ENCODE measurements at places on chromosomes 12 and 14. TPM values are rescaled to one million over a fixed set of nuclear protein-coding genes. Genes with fewer than 3 reads are reported as not detected.

DNA sequence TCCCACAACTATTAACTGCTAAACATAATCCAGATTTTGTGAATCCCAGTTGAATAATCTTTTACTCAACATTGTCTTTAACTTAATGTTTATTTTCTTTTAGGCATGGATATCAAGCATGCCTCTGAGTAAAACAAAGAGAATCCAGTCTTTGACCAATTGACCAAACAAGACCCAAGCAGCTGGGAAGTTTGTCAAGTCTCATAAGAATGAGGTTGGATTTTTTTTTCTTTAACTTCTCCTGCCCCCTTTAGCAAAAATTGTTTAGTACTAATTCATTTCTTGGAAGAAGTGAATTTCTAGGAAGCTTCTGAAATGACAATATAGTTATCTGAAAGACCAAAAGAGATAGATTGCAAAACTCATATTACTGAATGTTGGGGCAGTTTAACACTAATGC lies 89.9 kb downstream of the OTOGL start:
- DNase-seq: no peak
- no peak overlapping the region for H3K4me3 ChIP-seq
- H3K4me1 ChIP-seq: no peaks in the 10 kb centered on the region
- no peak overlapping the region for H3K27ac ChIP-seq

DNA sequence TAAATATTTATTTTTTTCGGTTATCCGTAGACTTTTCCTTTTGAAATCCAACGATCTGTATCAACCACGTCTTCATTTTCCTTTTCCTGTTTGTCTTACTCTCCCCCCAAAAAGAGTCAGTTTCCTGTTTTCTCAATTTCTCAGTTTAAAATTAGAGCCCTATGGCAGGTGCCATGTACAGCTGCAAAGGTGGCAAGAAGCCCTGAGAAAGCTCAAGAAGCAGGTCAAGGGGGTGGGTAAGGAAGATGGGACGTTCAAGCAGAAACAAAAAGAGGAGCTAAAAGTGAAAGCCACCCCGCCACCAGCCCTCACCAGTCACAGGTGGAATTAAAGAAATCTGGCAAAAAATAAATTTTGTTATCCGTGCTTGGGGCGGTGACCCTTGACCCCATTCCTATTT lies 26.7 kb downstream of the SLC35E3 start:
- H3K4me1 ChIP-seq: no peaks in the 10 kb centered on the region
- no peak overlapping the region for H3K4me3 ChIP-seq
- DNase-seq: no peak
- H3K27ac ChIP-seq: no peak overlapping the region
- H3K36me3 ChIP-seq: no peaks in the 10 kb centered on the region

DNA sequence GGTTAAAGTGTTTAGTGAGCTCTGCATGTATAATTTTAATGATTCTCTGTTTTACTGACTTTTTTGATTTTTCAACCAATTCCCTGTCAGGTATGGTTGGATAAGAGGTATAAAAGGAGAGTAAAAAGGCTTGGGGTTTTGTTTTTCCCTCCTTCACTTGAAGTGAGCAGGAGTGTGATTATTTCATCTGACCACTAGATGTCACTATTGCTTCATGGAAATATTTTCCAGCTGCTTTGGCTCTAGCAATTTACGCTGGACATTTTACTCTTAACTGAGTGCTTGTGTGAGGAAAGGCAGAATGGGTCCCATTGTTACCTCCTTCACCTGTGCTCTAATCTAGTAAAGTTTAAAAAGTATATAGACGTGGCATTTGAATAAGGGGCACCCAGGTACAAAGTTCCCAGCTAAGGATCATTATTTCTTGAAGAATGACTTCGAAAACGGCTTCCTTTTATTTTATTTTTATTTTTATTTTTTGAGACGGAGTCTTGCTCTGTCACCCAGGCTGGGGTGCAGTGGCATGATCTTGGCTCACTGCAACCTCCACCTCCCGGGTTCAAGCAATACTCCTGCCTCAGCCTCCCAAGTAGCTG lies 66.5 kb downstream of the TBC1D30 start:
- H3K27ac ChIP-seq: no peak overlapping the region
- H3K27me3 ChIP-seq: no peaks in the 10 kb centered on the region
- no peaks in the 10 kb centered on the region for H3K36me3 ChIP-seq
- H3K4me3 ChIP-seq: no peak overlapping the region
- DNase-seq: no peak

Gene RD3L
- total RNA-seq: 0.09 TPM

Gene CCDC184
- not detected for total RNA-seq

Gene DENR
- total RNA-seq: 14.1 TPM

GRCh38 chr12:70052931-70053497 lies 190.2 kb upstream of the CNOT2 start:
- H3K36me3 ChIP-seq: no peaks in the 10 kb centered on the region
- DNase-seq: no peak
- H3K27ac ChIP-seq: no peak overlapping the region
- H3K27me3 ChIP-seq: no peaks in the 10 kb centered on the region
- peaks cover 4% of the 10 kb centered on the region for H3K4me1 ChIP-seq
- H3K4me3 ChIP-seq: no peak overlapping the region
